ENCODE measurements at places on chromosomes 2 and 18.

DNA sequence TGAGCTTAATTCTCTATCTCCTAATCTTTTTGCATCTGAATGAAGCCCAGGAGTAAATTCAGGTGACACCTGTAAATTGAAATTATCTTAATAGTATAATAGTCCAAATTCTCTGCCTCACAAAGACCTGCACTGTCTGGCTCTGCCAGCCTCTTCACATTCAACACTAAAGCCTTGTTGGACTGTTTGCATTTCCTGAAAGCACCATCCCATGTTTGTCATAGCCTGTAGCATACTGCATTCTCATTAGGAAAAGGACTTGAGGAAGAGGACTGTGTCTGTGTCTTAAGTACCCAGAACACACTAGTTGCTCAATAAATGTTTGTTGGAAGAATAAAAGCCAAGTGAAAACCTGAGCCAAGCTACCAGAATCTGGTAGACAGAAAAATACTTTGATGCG, 42.9 kb upstream of the GRHL1 start:
- no peak for DNase-seq

DNA sequence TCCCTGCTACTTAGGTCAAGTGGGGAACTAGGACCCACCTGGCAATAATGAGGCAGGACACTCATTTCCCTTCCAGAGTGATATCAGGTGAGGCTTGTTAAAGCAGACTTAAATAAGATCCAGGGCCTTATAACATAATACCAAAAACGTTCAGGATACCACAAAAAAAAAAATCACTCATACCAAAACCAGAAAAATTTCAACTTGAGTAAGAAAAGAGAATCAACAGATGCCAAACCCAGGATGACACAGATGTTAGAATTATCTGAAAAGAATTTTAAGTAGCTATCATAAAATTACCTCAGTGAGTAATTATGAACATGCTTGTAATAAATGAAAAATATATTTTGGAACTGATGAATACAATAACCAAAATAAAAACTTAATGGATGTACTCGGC, 255.6 kb upstream of the OSR1 start:
- DNase-seq, result no peak

GRCh38 chr18:13246591-13246990, 28.0 kb downstream of the LDLRAD4 start:
- DNase-seq, result no peak

GRCh38 chr2:223282221-223282620, 230.2 kb downstream of the KCNE4 start:
- no peak for DNase-seq

GRCh38 chr2:129004485-129004884, 685.8 kb upstream of the HS6ST1 start:
- no peak for DNase-seq

GRCh38 chr18:24986666-24987302, 365.2 kb downstream of the ZNF521 start:
- DNase-seq, result no peak

- DNase-seq, result no peak
Observed at GRCh38 chr2:76159042-76159648, 448.4 kb upstream of the GCFC2 start.

GRCh38 chr2:63786471-63786870, 55.2 kb upstream of the UGP2 start:
- no peak for DNase-seq

GRCh38 chr18:63316612-63317555, 2.7 kb downstream of the BCL2 start:
- peak; percentile 33 for DNase-seq

DNA sequence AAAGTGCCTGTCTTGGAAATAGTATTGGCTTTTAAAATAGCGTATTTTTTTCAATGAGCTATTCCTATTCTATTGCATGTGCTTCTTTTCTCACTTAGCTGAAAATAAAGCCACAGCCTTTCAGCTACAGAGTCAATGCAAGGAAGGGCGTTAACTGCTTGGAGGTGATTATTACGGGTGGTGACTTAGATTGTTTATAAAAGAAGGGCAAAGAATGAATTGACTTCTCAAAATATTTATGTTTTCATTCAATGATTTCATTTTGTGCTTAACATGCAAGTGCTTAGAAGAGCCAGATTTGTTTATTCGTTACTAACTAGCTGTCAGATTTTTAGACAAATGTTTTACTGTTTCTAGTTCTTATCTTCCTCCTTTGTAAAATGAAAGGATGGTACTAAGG, 2.8 kb upstream of the CHN1 start:
- no peak for DNase-seq

GRCh38 chr2:46548103-46548486, 68.7 kb downstream of the TMEM247 start:
- peak; percentile 90 for DNase-seq

- DNase-seq, result no peak
Observed at GRCh38 chr18:79567481-79568147, 112.0 kb upstream of the CTDP1 start.

GRCh38 chr2:88085602-88086001, 18.0 kb downstream of the SMYD1 start:
- DNase-seq, result no peak

DNA sequence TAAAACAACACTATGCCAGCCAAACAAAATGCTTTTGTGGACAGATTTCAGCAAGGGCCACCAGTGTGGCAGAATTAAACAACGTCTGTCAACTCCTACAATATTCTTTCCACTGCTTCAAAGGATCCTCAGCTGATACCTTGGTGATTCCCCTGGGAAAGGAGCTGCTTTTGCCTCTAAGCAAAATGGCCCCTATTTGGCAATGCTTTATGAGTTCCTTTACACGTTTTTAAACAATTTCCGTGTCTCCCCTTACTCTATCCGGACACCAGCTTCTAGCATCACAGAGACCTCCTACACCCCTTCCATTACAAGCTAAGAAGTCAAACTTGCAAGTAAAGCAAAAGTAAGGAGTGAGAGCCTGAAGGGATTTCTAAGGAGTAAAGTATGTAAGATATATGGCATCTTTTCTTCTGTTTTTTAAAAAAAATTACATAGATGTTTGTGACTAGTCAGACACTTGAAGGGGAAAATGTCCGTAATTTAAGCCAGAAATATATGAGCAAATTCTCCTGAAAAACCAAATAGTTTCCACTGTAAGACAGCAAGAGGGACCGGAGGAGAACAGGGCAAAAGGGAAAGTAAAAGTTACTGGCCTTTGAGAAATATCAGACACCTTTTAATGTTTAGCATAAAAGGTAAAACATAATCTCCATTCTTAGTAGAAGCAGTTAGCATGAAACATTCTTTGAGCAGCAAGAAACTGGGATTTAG, 1.9 kb downstream of the SOS1 start:
- DNase-seq, result no peak

- no peak for DNase-seq
Observed at GRCh38 chr2:14635391-14635871, 2.9 kb downstream of the LRATD1 start.

GRCh38 chr18:9413576-9413975, 61.7 kb upstream of the RALBP1 start:
- peak; percentile 7 for DNase-seq

- DNase-seq, result no peak
Observed at GRCh38 chr2:238523158-238524110, 96.7 kb downstream of the ASB1 start.

GRCh38 chr18:48952287-48953103, 1.7 kb upstream of the SMAD7 start:
- peak; percentile 88 for DNase-seq

DNA sequence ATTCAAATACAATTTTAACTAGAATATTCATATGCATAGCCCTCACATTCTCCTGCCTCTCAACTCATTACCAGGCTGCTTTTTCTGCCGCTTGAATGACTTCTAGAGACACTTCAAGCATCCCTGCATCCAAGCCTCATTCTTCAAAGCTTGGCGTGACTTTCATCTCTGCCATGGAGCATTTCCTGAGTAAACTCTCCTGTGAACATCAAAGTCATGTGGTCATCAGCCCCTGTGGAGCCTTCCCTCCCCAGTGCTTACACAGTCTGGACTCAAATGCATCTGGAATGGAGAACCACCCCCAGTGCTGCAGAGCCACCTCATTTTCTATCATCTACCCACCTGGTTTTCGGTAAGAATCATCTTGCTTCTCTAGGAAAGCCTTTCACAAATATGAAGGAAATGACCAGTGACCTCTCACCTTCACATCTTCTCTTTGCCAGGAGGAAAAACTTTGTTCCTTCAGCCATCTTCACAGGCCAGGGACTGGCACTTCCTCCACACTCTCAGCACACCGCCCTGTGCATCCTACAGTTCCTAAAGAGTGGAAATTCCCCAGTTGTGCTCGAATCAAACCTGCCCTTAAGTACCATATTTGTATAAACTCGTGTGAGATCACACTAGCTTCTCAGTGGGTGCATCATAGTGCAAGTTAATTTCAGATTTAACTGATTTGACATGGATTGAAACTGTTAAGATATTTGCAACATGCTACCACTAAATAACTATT, 116.4 kb downstream of the COL6A3 start:
- no peak for DNase-seq

DNA sequence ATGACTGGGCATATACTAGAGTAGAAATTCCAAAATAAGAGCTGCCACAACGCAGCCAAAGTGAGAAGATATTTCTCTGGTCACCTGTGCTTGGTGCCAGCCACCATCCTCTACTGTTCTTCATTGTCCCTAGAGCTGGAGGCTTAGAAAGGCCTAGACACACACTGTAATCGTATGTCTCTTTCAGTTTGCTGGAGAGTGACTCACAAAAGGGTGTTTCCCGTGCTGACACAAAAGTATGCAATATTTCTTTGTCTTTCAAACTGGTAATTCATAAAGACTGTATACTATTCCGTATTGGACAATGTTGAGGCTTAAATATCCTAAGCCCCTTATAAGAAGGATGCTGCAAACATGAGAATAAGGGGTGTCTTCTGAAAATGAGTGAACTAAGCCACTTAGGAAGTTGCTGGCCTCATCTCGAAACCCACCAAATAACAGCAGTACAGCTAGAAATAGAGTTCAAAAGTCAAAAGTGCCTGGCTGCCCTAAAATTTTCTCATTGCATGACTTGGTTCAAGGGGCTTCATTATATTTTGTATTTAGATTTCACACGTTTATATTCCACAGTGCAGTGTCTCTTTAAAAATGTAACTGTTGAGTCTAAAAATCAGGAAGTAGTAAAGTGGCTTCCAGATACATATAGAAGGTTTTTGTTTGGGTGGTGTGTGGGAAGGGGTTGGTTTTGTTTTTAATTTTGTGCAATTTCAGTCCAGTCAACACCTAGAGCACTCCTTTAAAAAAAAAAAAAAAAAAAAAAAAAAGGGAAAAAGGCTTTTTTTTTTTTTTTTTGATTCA, 601.1 kb downstream of the ARHGAP15 start:
- DNase-seq, result peak; percentile 90

DNA sequence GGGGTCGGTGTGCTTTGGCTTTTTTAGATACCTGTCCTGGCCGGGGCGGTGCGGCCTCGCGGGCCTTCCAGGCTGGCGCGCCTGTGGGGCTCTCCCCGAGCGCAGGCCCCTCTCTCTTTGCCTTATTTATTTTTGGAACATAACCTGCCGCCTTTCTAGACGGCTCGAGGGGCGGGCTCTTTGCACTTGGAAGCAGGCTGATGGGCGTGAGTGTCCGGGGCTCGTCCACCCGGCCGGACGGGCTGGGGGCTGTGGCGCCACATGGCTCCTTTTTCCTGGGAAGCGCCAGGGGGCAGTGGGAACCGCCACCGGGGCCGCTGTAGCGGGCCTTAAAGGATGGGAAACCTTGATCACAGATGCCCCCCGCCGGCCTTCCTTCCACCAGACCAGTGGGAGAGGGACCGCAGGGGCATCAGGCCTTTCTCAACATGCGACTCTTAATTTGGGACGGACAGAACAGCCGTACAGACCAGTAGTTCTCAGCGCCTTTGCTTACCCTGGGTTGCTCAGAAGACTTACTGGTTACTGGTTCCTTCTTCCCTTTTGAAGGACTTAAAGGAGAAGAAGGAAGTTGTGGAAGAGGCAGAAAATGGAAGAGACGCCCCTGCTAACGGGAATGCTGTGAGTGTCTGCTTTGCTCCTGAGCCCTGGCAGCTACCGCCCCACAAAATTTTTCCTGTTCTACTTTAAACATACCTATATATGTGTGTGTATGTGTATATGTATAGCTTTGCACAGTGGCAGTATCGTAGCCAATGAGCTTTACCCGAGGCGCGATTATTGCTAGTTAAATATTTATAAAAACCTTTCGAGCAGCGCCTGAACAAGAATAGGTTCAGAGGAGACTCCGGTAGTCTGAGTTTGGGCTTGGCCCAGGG, 2.7 kb downstream of the PTMA start:
- DNase-seq, result peak; percentile 67

DNA sequence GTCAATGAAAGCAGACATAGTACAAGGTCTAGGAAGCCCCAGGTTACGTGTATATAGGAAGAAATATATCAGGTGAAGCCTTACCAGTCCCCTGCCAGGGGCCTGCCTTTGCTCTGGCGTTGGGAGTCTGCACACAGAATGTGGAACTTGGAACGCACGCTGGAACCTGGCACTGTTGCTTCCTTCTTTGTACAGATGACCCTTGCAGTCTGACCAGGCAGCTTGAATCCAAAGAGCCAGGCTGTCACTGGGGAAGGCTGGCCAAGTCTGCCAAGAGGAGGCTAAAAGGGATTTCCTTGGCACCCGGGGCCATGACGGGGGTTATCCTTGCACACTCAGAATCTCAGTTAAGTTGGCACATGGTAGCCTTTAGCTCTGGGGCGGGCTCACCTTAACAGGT, 39.5 kb downstream of the TMEM247 start:
- no peak for DNase-seq

DNA sequence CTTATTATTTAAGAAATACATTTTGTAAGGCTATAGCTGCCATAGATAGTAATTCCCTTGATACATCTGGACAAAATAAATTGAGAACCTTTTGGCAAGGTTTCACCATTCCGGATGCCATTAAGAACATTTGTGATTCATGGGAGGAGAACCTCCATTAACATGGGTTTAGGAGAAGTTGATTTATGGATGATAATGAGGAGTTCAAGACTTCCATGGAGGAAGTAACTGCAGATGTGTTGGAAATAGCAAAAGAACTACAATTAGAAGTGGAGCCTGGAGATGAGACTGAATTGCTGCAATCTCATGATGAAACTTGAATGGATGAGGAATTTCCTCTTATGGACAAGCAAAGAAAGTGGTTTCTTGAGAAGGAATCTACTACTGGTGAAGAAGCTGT, 17.3 kb downstream of the PHLPP1 start:
- peak; percentile 27 for DNase-seq

DNA sequence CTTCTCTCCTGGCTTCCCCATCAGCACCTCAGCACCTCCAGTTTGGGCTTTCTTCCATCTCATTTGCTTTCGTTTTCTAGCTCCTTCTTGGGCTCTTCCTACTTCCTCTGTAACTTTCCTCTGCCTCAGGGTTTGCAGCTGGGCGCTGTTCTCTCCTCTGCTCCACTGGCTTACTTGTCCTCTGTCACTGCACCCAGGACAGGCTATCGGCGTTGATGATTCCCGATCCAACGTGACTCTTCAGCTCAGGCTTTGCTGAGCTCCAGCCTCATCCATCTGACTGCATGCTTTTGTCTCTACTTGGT, 362.4 kb downstream of the CYRIA start:
- DNase-seq, result peak; percentile 1

DNA sequence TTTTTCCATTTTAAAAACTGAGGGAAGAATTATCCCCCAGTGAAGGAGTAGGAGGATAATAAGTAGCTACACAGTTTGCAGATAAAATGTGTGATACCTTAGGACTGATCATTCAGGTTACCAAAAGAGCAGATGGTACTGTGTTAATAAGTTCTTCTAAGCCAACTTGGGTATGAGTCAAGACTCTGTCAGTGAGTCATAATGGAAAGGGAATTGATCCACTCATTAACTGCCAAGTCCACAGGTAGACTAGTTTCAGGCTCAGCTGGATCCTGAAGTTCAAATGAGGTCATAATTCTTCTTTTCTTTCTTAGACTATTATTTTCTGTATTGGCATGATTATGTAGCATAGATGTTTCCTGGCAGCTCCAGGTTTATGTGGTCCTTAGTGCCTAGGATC, 142.4 kb upstream of the ALPP start:
- no peak for DNase-seq

GRCh38 chr2:84838434-84839145, 42.3 kb downstream of the TRABD2A start:
- no peak for DNase-seq
